ENCODE measurements at places on chromosomes 5 and 9.
A peak's percentile ranks its signal among the peaks of the same experiment; 100 is the strongest.

DNA sequence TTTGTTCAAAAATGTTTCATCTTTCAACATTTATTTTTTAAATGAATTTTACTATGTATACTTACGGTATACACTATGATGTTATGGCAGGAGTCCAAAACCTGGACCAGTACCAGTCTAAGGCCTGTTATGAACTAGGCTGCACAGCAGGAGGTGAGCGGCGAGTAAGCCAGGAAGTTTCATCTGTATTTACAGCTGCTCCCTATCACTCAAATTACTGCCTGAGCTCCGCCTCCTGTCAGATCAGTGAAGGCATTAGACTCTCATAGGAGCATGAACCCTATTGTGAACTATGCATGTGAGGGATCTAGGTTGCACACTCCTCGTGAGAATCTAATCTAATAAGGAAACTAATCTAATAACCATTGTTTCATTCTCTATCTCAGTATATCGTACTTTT, 715.5 kb upstream of the PTPRD start:
- DNase-seq: no peak

- DNase-seq: no peak
Observed at GRCh38 chr9:76255781-76256455, 138.3 kb downstream of the RFK start.

GRCh38 chr5:96857924-96858323, 18.4 kb upstream of the ERAP2 start:
- no peak for DNase-seq

DNA sequence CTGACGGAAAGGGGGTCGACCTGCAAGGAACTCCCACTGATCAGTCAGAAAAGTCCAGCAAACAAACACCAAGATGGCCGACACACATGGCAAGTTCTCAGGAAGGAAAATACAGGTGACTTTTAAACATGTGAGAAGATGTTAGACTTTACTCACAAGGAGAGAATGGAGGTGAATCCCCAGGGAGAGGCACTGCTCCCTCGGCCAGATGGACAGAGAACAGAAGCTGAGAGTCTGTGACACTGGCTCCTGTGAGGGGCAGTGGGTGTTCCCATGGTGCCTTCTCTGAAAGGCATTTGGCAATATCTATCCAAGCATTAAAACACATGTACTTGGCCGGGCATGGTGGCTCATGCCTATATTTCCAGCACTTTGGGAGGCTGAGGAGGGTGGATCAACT, 22.8 kb downstream of the COL5A1 start:
- no peak for DNase-seq

- DNase-seq: no peak
Observed at GRCh38 chr5:109619606-109620005, 70.1 kb upstream of the MAN2A1 start.

DNA sequence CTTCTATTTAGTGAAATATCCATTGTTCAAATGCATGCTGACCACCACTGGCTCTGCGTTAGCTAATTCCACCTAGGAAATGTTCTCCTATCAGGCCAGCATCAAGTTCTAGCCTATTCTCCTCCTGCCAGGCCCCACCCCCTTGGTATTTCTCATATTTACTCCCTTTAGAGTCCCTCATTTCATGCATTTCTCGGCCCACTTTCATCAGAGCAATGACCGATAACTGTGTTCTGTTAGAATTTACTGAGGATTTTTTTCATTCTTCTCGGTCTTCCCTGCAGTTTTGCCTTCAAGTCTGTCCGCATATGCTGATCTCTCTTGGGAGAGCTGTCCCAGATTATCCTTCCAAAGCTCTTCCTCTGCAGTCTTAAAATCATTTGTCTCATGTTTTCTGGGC, 143.4 kb downstream of the GOLPH3 start:
- DNase-seq: no peak

GRCh38 chr5:154260224-154260927, 69.8 kb downstream of the GALNT10 start:
- no peak for DNase-seq

DNA sequence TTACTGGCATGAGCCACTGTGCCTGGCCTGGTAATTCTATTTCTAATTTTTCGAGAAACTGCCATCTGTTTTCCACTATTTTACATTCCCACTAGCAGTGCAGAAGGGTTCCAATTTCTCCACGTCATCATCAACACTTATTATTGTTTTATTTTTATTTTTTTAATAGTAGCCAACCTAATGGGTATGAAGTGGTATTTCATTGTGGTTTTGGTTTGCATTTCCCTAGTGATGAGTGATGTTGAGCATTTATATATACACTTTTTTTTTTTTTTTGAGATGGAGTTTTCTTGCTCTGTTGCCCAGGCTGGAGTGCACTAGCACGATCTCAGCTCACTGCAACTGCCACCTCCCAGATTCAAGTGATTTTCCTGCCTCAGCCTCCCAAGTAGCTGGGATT, 28.3 kb downstream of the WWC1 start:
- DNase-seq: no peak

DNA sequence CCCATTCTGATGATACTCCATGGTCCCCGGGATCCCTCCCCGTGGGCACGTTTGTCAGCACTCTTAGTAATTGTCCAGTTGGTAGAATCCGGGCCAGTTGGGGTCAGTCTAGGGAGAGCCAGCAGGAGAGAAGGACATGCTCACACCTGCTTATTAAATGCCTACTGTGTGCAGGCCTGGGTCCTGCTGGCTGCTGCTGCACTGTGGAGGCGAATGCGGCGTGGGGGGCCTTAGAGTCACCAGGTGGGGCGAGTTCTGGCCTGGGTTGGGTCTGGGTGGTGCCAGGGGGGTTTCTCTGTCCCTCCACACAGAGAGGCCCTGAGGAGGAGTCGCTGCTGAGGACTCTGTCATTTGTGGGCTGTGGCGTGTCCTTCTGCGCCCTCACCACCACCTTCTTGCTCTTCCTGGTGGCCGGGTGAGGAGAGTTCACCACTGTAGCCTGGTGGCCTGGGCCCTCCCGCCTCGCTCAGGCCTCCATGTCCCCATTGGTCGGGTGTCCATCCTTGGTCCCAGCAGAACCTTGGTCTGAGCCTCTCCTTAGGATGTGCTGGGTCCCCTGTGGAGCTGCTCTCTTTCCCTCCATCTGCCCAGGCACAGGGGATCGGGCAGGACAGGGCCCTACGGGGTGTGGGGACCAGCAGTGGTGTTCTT, 17.3 kb downstream of the ADGRD2 start:
- no peak for DNase-seq

GRCh38 chr9:68802525-68803015, 97.5 kb downstream of the PIP5K1B start:
- DNase-seq: no peak

DNA sequence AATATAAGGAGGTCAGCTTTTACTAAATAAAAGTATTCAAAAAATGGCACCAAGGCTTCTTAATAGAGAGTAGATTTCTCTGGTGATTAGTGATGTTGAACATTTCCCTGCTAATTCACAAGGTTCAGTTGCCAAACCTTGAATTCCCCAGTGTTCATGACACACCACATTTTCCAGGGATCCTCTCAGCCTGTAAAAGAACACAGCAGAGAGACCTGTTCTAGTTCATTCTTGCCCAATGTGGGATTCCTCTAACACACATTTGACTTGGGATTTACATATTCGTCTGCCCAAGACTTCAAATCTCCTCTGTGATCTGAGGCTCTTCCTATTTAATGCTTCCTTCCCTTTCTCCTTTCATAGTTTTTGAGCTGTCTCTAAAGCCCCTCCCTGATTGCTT, 273.2 kb upstream of the CDH9 start:
- DNase-seq: no peak

DNA sequence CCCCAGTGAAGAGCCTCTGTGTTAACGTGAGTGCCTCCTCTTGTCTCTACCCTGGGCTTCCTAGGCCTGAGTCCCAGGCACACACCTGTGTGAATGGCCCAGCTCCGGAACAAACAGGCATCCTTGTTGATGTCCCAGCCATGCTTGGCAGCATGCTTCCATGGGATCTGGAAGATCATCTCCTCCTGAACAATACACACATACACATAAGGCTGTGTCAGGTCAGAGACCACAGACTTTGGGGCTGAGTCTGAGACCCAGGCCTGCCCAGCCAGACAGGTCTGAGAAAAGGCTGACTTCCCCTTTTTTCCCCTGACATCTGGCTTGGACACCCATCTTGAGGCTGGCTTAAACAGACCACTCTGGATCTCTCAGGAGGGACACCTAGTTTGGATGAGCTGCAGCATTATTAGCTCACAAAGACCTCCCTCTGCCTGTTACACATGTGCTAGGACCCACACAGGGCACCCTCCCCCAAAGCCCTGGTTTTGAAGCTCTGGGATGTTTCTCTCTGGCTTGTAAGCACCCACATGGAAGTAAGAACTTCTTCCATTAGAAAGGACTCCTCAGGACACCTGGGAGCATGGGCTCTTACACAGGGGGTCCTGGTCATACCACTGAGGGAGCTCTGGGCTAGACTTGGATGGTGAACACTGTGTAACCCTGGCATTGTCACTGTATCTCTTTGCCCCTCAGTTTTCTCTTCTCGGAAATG, 2.6 kb downstream of the IRF1 start:
- DNase-seq: peak; percentile 66

DNA sequence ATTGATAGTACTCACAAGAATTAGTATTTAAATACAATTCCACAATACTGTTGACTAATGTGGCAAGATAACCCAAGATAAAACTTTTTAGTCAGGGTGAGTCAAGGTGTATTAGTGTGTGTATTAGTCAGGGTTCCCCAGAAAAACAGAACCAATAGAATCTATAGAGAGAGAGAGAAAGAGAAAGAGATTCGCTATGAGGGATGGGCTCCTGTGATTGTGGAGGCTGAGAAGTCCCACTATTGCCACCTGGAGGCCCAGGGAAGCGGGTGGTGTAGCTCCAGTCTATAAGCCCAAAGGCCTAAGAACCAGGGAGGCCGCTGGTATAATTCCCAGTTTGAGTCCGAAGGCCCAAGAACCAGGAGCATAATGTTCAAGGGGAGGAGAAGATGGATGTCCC, 10.0 kb upstream of the SHISAL2B start:
- no peak for DNase-seq

GRCh38 chr9:94681508-94681907, 42.2 kb upstream of the FBP1 start:
- DNase-seq: peak; percentile 76

- DNase-seq: no peak
Observed at GRCh38 chr5:72486371-72486770, 20.8 kb downstream of the ZNF366 start.

DNA sequence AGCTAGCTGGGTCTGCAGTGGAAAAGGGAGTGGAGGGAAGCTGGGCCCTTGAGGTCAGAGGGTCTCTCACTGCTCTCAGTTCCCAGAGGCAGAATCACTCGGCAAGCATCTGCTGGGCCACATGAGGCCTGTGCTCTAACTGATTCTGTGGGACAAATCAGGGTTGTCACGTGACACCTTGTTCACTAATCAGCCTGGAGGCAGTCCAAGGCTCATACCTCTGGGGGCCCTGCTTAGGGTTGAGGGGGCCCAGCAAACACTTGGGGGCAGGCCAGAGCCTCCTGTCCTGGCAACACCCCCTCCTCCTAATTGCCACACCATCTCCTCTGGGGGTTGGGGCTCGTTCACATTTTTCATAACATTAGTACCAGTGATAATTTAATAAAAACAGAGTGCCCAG, 9.1 kb upstream of the DPM2 start:
- DNase-seq: no peak

DNA sequence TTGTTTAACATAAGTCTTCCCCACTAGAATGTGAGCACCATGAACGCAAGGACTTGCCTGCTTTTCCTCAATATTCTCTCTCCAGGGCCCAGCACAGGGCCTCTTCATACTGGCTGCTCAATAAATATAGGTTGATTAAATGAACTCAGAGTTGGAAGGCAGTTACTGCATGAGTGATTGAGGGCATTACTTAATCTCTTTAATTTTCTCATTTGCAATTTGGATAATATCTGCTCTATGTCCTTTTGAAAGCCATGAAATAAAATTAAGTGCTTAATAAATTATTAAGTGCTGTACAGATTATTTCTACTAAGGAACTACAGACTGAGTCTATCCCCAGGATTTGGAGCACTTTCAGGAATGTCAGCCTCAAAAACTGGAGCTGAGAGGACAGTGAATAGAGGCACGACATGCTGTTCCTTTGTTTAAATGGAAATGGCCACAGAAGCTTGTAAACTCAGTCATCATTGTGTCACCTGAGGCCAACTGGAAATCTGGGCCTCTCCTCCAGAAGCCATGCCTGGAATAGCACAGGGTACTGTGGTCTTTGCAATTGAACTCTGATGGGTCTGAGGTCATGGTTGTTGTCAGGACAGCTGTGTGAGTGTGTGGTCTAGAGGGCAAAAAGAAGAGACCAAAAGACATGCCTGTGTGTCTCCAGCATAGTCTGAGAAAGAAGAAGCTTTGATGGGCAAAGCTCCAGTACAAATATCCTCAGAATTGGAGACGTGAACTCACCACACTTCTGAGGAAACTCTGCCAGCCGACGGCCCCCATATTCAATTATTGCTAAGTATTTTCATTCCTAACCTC, 86.1 kb downstream of the SH3TC2 start:
- DNase-seq: no peak

DNA sequence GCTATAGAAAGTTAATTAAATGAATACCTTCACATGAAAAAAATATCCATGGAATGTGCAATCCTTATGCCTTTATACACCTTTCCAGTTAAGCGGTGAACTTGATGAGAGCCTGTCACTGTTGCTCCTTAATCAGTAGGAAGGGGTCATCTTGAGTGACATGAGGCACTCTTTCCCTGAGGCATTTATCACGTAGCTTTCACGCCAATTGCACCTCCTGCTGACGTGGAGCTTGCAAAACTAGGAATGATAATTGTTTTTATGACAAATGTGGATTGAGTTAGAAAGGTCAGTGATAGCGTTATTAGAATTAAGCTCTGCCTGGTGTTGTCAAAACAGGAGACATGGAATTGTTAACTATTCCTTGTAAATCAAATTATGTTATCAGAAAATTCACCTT, 79.7 kb downstream of the SLF1 start:
- DNase-seq: no peak
